GM13976 (cell line): ENCODE measurements at places on chromosomes 4 and X.

DNA sequence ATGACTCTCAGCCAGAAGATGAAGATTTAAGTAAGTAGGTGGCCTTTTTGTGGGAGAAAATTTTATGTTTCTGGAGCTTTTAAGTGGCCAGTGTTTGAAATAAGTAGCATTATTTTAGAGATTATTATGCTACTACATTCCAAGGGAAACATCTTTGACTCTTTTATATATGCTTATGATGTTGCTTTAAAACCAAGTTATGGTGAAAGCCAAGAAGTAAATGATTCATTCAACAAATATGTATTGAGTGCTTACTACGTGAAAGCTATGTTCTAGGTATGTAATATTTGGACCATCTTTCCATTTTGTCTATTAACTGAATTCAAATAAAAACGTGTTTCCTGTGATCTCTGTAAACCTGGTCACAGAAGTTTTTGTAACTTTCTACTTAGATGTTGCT is 58.3 kb downstream of the ZFX start:
- no peak for DNase-seq

- no peak for DNase-seq
These were observed 195.9 kb downstream of the SHOX start for GRCh38 chrX:826448-826847.

GRCh38 chr4:6042293-6043063 is 24.2 kb upstream of the C4orf50 start:
- DNase-seq = no peak

- DNase-seq = no peak
These were observed 18.5 kb upstream of the RBPJ start for GRCh38 chr4:26302031-26302899.

GRCh38 chr4:71441186-71442169 is 102.7 kb downstream of the SLC4A4 start:
- DNase-seq = no peak

DNA sequence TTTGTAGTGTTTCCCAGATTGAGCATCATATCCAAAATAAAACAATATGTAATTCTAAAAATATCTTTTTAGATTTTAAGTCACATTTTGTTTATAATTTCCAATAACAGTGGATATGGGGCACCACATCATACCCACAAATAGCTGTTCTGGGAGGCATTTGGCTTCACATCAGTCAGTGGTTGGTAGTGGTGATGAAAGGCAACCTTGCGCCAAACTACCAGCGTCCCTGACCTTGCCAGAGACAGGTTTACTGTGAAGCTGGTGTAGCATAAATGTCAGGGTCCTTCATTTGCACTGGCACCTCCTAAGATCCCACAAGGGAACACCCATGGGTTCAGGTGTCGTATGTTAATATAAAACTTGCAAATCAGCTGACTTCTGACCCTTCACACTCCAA is 222.2 kb downstream of the DCTD start:
- DNase-seq = no peak

DNA sequence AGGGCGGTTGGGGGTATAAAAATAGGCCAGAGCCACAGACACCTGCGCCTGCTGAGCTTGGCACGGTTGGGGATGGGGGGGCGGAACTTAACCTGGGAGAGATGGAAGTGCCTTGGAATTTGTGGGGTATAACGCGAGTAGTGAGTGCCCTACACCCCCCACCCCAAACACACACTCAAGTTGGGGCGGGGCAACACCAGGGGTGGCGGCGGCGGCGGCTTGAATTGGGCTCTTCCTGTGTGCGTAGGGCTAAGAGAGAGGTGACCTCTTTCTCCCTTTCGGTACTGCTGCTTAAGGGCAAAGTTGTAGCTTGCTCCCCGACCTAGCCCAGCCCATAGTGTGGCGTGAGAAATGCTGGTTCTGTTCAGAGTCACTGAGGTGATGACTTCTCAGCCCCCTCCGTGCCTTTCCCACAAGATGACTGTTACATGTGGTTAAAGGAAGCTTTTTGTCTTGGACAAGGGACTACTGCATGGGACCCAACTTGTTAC is 839 bp downstream of the STK26 start:
- DNase-seq = peak; percentile 46

- DNase-seq = no peak
These were observed 281.0 kb upstream of the MAOA start for GRCh38 chrX:43375136-43375535.

DNA sequence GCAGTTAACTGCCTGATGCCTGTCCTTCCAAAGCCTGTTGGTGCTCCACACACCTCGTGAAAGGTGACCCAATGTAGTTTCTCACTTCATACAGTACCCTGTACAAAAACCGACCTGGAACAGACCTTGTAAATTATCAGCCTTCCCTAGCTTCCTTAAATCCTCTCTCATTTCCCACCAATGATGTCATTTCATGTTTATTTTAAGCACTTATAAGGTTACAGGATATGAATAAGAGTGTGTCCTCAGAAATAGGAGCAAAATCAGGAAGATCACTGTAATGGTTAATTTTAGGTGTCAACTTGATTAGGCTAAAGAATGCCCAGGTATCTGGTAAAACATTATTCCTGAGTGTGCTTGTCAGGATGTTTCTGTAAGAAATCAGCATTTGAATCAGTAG is 44.7 kb downstream of the TMEM150C start:
- no peak for DNase-seq

DNA sequence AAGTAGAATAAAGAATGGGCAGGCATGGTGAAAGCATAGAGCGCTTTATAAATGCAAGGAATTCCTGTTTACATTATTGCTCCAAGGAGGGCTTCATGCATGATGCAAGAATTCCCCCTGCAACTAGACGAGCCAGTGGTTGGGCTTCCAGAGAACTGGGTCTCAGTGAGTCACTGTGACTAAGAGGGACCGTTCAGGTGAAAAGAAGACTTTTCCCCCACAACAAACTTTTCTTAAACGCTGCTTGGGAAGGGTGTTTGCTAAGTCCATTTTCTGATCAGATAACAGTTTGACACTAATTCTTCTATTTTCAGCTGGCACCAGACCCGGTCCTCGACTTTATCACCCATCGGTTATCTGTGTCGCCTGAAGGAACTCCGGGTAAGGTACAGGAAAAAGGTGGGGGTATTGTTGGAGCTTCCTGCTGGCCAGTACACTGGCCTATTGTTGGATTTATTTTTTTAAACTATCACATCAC is 40.1 kb downstream of the LDB2 start:
- no peak for DNase-seq

DNA sequence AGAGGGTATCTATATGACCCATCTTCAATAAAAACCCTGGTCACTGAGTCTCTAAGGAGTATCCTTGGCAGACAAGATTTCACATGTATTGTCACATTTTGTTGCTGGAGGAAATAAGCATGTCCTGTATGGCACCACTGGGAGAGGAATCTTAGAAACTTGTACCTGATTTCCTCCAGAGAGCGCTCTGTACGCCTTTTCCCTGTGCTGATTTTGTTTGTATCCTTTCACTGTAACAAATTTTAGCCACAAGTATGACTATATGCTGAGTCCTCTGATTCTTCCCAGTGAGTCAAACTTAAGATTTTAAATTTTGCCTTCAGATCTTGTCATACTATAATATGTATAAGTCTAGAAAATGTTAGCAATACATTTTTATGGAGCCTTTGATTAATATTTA is 102.8 kb downstream of the ITIH6 start:
- DNase-seq = no peak
